ENCODE measurements at places on chromosomes 12 and 14.

GRCh38 chr14:90602088-90602687 lies 205.4 kb downstream of the CALM1 start:
- DNase-seq: no peak

DNA sequence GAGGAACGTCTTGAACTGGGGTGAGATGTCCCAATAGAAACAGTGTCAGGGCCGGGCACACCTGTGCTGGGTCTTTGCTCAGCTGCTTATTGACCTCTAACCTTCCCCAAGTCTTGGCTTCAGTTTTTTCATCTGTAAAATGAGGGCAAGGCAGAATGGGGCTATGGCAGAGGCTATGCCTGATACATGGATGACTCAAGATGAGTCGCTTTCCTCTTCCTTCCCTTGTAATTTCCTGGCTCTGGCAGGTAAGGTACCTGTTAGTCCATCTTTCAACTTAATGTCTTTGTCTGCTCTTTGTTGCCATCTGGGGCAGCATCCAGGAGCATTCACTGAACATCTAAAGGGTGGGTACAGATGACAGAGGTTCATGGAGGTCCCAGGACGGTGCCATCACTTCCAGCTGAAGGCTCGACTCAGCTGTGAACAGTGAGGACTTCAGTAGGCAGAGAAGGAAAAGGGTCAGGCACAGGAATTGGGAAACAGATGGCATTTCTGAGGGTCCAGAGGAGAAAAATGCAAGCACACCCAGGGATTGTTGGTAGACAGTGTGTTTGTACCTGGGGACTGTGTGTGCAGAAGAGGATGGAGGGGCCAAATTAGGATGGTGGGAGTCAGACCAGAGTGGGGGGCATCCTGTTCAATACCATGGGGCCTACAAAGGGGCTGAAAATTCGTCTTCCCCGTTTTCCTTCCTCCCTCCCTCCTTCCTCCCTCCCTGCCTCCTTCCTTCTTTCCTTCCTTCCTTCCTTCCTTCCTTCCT lies 268.3 kb downstream of the VRK1 start:
- DNase-seq: no peak

DNA sequence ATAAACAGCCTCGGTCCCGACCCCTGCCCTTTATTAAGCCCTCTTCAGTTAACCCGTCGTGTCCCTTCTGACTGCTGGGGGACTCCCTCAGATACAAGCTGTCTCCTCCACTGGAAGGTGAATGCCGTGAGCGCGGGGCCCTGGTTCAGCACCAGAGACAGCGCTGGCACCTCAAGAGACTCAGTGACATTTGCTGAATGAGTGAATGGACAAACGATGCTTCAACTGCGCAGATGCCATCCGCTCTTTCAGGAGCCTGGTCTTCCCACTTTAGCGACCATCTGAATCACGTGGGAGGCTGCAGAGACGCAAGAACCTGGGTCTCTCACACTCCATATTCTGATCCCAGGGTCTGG lies 92.6 kb upstream of the SFSWAP start:
- no peak for DNase-seq

DNA sequence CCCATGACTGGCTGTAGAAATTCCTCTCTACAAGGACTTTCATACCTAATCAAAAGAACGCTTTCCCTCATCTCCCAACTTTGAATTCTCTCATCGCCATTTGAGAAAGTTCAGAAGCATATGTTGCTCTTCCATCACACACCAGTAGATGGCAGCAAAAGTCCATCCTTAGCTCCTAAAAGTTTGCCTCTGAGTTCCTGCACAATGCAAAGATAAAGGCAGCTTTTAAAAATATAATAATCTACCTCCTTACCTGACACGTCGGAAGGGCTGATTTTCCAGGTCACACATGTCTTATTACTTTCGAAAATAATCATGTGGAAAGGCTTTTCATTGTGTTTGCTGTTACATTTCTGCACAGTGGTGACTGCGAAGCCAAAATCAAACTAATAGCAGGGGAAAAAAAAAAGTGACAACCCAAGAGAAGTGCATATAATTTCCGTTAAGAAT lies 456.7 kb upstream of the SEL1L start:
- DNase-seq: peak; percentile 3

GRCh38 chr14:56212521-56212920 lies 94.3 kb downstream of the PELI2 start:
- DNase-seq: no peak

GRCh38 chr12:98574110-98574509 lies 19.4 kb upstream of the SLC25A3 start:
- no peak for DNase-seq

- no peak for DNase-seq
Observed at GRCh38 chr12:122457627-122458026, 35.2 kb upstream of the CLIP1 start.

DNA sequence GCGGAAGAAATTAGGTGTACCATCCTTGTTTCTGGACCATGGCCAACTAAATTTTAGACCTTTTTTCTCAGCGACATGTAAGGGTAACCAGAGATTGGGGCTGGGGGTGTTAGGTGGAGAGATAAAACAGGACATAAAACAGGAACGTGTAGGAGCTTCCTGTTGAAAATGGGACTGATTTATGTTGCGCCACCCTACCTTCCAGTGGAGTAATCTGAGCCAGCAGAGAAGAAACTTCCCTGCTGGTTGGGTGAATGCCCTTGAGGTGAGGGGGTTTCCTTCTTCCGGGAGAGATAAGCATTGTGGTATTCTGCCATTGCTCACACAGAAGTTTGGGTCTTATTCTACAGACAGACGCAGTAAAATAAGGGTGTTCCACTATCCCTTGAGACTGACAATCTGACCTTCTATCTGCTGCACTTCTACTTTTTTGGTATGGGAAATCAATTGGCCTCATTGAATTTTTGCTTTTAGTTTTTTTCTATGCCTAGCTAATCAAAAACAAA lies 417.6 kb downstream of the PCNX1 start:
- DNase-seq: no peak

DNA sequence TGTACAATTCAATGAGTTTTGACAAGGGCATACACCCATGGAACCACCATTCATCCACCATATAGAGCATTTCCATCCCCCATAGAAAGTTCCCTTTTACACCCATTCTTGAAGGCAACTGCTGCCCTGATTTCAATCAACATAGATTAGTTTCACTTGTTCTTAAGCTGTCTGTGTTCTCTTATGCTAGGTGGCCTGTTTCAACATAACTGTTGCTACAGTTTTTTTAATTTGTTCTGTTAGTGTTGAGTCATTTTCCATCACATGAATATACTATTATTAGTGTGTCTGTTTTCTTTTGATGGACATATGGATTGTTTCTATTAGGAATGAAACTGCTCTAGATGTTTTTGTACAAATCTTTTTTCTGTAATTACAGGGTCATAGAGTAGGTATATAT lies 123.4 kb downstream of the PTPRQ start:
- DNase-seq: no peak

- DNase-seq: no peak
Observed at GRCh38 chr14:69346710-69347109, 51.4 kb downstream of the ERH start.

DNA sequence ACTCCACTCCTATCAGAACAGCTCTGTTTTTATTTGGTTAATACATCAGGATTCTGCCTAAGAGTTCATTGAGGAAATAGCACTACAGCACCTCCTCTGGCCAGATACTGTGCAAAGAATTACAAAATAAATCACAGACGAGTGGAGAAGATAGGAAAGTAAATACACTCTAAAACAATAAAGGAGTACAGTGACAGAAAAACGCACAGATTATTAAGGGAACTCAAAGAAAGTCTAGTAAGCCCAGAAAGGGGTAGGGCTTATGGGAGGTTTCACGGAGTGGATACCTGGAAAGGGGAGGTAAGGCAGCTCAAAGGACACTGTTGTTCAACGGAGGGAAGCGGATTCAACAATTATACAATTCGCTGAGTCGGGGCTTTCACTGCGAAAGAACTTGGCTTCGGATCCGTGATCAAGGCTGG lies 5.5 kb downstream of the OR10AD1 start:
- DNase-seq: no peak

- no peak for DNase-seq
Observed at GRCh38 chr12:7991535-7991934, 41.0 kb upstream of the FOXJ2 start.

GRCh38 chr12:8829125-8829518 lies 6.7 kb downstream of the A2ML1 start:
- DNase-seq: no peak

DNA sequence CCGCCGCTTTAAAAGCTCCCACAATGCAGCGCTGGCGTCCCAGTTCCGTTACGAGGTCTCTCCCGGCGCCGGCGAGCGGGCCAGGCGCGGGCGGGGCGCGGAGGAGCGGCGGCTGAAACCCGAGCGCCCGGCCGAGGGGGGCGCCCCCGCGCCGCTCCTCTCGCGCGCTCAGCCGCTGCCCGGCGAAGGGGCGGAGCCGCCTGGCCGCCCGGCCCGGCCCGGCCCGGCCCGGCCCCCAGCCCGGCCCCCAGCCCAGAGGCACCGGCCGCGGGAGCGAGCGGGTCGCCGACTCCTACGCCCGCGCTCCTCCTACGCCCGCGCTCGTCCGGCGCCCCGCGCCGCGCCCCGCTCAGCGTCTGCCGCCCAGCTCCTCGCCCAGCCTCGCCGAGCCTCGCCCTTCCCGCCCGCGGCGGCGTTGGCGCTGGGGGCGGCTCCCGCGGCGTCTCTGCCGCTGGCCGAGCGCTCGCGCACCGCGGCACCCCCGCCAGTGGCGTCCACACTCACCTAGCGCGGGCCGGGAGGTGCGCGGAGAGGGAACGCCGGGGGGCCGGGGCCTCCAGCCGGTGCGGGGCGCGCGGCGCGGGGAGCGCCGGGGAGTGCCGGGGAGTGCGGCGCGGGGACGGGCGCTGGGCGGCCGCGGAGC lies at the start of gene RASSF8:
Gene RASSF8 (plus strand): TSS at position 255 of the 643 bp plus-strand sequence. CDS start 96,662 bp downstream, outside the sequence.
- no peak for DNase-seq

DNA sequence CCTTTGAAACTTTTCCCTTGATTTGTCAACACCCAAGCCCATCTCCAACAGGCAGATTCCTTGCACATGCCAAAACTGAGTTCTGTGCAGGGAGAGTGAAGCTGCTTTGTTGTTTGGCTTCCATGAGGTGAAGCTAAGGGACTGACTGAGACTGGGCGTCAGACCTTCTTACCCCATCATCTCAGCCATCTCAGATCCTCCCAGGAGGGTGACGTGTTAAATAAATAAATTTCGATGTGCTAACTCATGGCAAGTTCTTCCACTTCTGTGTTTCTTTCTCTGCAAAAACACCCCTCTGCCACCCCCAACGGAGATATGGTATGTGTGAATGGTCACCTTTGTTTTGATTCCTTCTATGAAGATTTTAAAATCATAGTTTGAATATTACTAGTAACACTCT lies 17.8 kb downstream of the UTP20 start:
- DNase-seq: no peak

- no peak for DNase-seq
Observed at GRCh38 chr12:981961-982360, 9.1 kb upstream of the ERC1 start.

DNA sequence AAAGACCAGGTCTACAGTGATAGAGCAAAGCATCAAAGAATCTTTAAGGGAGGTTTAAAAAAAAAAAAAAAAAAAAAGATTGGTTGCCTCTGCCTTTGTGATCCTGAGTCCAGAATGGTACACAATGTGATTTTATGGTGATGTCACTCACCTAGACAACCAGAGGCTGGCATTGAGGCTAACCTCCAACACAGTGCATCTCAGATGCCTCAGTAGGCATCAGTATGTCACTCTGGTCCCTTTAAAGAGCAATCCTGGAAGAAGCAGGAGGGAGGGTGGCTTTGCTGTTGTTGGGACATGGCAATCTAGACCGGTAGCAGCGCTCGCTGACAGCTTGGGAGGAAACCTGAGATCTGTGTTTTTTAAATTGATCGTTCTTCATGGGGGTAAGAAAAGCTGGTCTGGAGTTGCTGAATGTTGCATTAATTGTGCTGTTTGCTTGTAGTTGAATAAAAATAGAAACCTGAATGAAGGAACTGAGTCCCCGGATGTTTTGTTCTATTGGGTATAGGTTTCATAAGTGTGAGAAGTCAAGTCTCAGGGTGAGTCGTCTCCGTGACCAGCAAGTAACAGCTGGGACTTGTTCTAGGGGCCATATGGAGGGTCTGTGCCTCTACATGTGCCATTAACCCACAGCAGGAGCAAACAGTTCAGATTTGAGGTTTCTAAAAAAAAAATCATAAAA lies 9.3 kb downstream of the PEBP1 start:
- no peak for DNase-seq

DNA sequence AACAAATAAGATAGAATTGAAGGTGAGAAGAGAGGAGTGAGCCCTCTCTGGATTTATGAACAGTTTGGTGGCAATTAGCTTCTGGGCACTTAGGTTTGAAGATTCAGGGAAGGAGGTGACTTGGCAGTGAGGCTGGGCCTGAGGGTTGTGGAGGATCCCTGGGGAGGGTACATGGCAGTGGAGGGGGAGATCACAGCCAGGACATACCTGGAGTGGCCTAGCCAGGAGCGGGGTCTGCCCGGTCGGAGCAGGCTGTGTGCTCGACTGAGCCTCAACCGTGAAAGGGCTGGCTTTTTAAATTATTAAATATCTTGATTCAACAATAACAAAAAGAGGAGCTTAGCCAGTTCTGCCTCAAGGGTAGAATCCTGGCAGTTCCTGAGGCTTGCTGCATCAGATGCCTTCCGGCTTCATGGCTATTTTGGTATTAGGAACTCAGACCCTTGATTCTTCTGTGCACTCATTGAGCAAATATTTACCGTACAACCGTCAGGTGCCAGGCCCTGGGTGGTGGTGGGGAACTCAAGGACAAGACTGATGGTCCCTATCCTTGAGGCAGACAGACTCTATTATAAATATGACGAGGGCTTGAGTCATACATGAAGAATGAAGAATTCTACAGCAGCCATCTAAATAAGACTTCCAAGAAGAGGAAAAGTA lies 73.4 kb downstream of the SPTB start:
- DNase-seq: peak; percentile 41

DNA sequence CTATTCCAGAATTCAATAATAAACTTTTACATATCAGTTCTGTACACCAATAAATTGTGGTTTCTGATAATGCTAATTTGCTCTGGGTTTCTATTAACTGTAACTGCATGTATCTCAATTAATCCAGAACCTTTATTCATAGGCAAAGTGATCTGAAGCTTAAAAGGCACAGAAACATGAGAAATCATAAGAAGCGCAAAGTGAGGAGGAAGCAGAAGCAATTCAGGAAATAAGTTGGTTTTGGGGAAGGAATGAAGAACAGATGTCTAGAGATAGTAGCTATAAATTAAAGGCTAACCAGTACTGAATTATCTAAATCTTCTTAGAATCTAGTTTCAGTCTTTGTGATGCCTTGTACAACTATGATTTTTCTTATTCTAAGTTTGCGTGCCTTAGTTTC lies 24.6 kb downstream of the KERA start:
- DNase-seq: no peak

- DNase-seq: no peak
Observed at GRCh38 chr14:54838931-54839512, 63.6 kb downstream of the GCH1 start.

DNA sequence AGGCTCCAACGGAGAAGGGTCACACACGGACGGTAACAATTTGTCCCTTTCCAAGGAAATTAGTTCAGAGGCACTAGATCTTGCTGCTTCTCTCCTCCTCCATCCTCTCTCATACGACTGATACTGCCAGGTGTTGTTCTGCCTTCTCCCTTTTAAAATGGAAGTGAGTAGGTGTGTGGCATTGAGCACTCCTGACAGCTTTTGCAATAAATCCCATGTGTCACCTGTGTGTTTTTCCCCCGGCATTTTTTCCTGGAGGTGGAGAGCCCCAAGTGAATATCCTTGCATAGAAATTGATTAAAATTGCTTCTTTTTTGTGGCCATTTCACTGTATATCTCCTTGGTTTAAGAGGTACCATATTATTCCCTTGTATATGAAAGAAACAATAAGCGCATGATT lies 26.2 kb upstream of the AKAP5 start:
- no peak for DNase-seq

GRCh38 chr14:50230701-50231474 lies 490 bp downstream of the SOS2 start:
- no peak for DNase-seq
